ENCODE measurements at places on chromosomes 7 and 10. TPM values are rescaled to one million over a fixed set of nuclear protein-coding genes. Genes with fewer than 3 reads are reported as not detected.

DNA sequence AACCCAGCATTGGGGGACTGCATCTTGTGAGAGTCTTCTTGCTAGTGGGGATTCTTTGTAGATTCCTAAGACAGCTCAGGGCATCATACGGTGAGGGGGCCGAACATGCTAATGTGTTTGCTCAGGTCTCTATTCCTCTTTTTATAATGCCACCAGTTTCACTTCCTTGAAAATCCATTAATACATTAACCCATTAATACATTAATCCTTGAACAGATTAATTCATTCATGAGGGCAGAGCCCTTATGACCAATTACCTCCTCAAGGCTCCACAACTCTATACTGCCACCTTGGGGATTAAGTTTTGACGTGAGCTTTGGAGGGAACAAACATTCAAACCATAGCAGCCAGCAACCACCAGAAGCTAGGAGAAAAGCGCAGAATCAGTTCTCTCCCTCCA lies 67.2 kb upstream of the POT1 start:
- no peak overlapping the region for H3K27ac ChIP-seq
- H3K4me1 ChIP-seq: peaks cover 2% of the 10 kb centered on the region
- no peak overlapping the region for H3K4me3 ChIP-seq
- H3K27me3 ChIP-seq: no peaks in the 10 kb centered on the region

DNA sequence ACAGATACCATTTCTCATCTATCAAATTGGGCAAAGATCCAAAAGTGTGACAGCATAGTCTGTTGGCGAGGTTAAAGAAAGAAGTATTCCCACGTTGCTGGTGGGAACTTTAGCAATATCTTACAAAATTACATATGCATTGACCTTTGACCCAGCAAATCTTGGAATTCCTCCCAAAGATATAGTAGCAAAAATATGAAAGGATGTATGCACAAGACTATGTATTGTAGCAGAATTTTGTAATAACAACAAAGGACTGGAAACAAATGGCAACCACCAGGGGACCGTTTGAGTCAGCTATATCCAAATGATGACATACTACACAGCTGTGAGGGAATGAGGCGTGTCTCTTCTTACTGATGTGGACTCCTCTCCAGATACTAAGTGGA lies 50.2 kb downstream of the KCNH2 start:
- DNase-seq: no peak
- no peak overlapping the region for H3K27ac ChIP-seq
- H3K4me3 ChIP-seq: no peak overlapping the region
- H3K27me3 ChIP-seq: peaks cover 13% of the 10 kb centered on the region
- H3K4me1 ChIP-seq: no peaks in the 10 kb centered on the region

- H3K27ac ChIP-seq: no peak overlapping the region
- no peak overlapping the region for H3K4me3 ChIP-seq
- no peak for DNase-seq
- no peaks in the 10 kb centered on the region for H3K36me3 ChIP-seq
- no peaks in the 10 kb centered on the region for H3K27me3 ChIP-seq
Observed at GRCh38 chr10:119689016-119689580, 36.8 kb upstream of the INPP5F start.

GRCh38 chr7:150947241-150947745 lies 30.8 kb downstream of the KCNH2 start:
- peaks cover 7% of the 10 kb centered on the region for H3K27me3 ChIP-seq
- no peak overlapping the region for H3K4me3 ChIP-seq
- H3K36me3 ChIP-seq: no peaks in the 10 kb centered on the region

DNA sequence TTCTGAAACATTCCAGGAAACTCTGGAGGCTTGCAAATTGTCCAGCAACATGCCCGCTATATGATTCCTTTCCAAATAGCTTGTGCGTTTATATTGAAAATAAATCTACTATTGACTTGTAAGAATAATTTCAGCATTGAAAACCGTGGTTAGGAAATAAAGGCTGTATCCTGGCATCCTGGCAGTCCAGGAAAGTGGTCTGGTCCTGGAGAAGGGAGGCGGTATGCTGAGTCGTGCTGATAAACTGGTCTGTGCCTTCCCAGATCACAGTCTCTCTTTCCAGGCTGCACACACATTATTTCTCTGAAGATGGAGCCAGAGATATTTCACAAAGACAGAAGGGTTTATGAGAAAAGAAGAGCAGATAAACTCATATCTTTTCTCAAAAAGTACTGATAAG lies 350.1 kb upstream of the COBL start:
- no peak overlapping the region for H3K4me3 ChIP-seq
- no peaks in the 10 kb centered on the region for H3K4me1 ChIP-seq
- no peaks in the 10 kb centered on the region for H3K27me3 ChIP-seq

- H3K4me1 ChIP-seq: no peaks in the 10 kb centered on the region
- H3K36me3 ChIP-seq: no peaks in the 10 kb centered on the region
- H3K27me3 ChIP-seq: no peaks in the 10 kb centered on the region
- H3K4me3 ChIP-seq: no peak overlapping the region
- no peak for DNase-seq
Observed at GRCh38 chr7:16178585-16178984, 242.8 kb downstream of the CRPPA start.

DNA sequence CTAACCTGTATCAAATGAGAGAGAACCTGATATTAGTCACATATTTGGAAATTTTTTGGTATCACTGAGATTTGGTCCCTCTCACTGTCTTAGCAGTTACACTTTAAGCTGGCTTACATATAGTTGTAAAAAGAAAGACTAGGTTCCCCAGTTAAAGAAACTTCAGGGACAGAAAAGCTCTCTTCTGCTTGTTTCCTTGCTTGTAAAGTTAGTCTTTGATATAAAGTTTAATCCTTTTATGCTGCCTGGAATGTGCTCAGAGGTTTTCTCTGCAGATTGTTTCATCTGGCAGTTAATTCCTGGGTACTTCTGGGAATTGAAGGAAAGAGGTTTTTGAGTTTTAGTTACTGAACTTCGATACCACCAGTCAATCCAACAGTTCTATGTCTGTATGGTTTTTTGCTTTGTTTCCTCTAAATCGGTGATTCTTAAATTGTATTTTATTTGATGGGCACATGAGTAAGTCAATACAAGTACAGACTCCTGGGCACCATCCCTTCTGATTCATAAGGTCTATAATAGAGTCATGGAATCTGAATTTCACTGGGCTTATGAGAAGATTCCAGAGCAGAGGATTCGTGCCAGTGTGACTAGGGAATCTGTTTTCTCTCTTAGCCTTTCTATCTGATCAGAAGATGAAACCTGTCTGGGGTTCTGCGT lies 1080.9 kb upstream of the C7orf33 start:
- H3K27ac ChIP-seq: no peak overlapping the region
- no peak for DNase-seq
- H3K27me3 ChIP-seq: no peaks in the 10 kb centered on the region
- no peak overlapping the region for H3K4me3 ChIP-seq
- no peaks in the 10 kb centered on the region for H3K4me1 ChIP-seq

DNA sequence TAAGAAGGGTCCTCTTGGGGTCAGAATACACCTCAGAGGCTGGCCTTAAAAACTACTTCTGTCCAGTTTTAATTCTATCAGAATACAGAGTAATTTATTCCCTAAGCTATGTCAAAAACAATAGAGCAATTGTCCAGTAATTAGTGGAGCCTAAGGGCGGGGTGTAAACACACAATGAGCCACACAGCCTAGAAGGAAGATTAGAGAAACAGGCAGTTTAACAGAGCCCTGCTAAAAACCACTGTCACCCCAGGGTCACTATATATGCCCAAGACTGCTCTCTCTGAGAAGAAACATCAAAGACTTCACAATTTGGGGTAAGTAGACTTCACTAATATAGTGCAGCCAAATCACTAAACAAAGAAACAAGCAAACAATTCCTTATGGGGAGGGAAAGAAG lies 27.2 kb upstream of the WNT2 start:
- no peak overlapping the region for H3K27ac ChIP-seq
- no peaks in the 10 kb centered on the region for H3K36me3 ChIP-seq
- peaks cover 10% of the 10 kb centered on the region for H3K27me3 ChIP-seq
- H3K4me1 ChIP-seq: no peaks in the 10 kb centered on the region
- DNase-seq: no peak

GRCh38 chr10:89555688-89556445 lies 20.5 kb upstream of the SLC16A12 start:
- H3K27ac ChIP-seq: no peak overlapping the region
- no peaks in the 10 kb centered on the region for H3K36me3 ChIP-seq
- DNase-seq: no peak
- no peaks in the 10 kb centered on the region for H3K27me3 ChIP-seq

GRCh38 chr10:43409385-43410109 lies 561 bp upstream of the HNRNPF start:
- H3K4me3 ChIP-seq: peak overlapping the region; percentile 75
- no peaks in the 10 kb centered on the region for H3K27me3 ChIP-seq
- H3K27ac ChIP-seq: peak overlapping the region; percentile 83
- DNase-seq: peak; percentile 28
- H3K4me1 ChIP-seq: peaks cover 18% of the 10 kb centered on the region

- no peak overlapping the region for H3K27ac ChIP-seq
- no peaks in the 10 kb centered on the region for H3K27me3 ChIP-seq
- no peak for DNase-seq
- H3K36me3 ChIP-seq: no peaks in the 10 kb centered on the region
- H3K4me3 ChIP-seq: no peak overlapping the region
- no peaks in the 10 kb centered on the region for H3K4me1 ChIP-seq
Observed at GRCh38 chr7:71716690-71717089, 584.7 kb downstream of the GALNT17 start.

- H3K4me1 ChIP-seq: no peaks in the 10 kb centered on the region
- DNase-seq: no peak
Observed at GRCh38 chr7:157559596-157560257, 222.9 kb downstream of the DNAJB6 start.

GRCh38 chr7:99252166-99252895 lies 20.3 kb upstream of the MYH16 start:
- H3K27ac ChIP-seq: no peak overlapping the region
- no peak overlapping the region for H3K4me3 ChIP-seq
- no peaks in the 10 kb centered on the region for H3K36me3 ChIP-seq
- H3K4me1 ChIP-seq: no peaks in the 10 kb centered on the region

- no peak overlapping the region for H3K27ac ChIP-seq
- H3K36me3 ChIP-seq: no peaks in the 10 kb centered on the region
- H3K27me3 ChIP-seq: no peaks in the 10 kb centered on the region
- H3K4me1 ChIP-seq: peaks cover 46% of the 10 kb centered on the region
Observed at GRCh38 chr10:16949816-16950215, 132.6 kb upstream of the RSU1 start.

- H3K4me1 ChIP-seq: peaks cover 45% of the 10 kb centered on the region
- H3K4me3 ChIP-seq: peak overlapping the region; percentile 62
- H3K27me3 ChIP-seq: no peaks in the 10 kb centered on the region
- H3K36me3 ChIP-seq: no peaks in the 10 kb centered on the region
Observed at GRCh38 chr10:102647443-102648268, 3.4 kb downstream of the TRIM8 start.

The ADRB1 gene
- total RNA-seq: 0.97 TPM

The AEBP1 gene
- total RNA-seq: 48.0 TPM

The INMT gene
- total RNA-seq: not detected

The LIPJ gene
- total RNA-seq: 0.09 TPM

The ELN gene
- total RNA-seq: 1.7 TPM

The PODXL gene
- total RNA-seq: 264 TPM

The PAX4 gene
- not detected for total RNA-seq

The OPN4 gene
- not detected for total RNA-seq

The TRPV6 gene
- total RNA-seq: not detected

The ZPBP gene
- total RNA-seq: not detected

The PTN gene
- not detected for total RNA-seq

The TAS2R3 gene
- total RNA-seq: 1.3 TPM

The BTBD16 gene
- 0.78 TPM for total RNA-seq

Measured in endothelial cell of umbilical vein (primary cell).